ENCODE measurements at places on chromosomes 3 and 15.

DNA sequence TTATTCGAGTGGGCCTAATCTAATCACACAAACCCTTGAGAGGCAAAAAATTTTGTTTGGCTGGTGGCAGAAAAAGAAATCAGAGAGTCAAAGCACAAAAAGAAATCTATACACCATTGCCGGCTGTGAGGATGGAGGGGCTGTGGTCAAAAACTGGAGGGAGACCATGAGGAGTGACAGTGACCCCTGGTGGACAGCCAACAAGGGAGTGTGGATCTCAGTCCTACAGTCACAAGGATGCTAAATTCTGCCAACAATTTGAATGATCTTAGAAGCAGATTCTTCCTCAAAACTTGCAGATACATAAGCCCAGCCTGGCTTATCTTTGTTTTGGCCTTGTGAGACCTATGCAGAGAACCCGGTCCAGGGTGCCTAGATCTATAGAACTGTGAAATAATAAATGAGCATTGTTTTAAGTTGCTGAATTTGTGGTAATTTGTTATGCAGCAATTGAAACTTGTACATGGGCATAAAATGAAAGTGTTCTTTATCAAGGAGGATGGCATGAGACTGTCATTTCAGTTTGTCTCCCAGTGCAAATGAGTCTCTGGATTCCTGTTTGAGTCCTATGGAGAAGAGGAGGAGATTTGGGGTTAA, 103.0 kb upstream of the ARHGEF26 start:
- peak; percentile 72 for DNase-seq

DNA sequence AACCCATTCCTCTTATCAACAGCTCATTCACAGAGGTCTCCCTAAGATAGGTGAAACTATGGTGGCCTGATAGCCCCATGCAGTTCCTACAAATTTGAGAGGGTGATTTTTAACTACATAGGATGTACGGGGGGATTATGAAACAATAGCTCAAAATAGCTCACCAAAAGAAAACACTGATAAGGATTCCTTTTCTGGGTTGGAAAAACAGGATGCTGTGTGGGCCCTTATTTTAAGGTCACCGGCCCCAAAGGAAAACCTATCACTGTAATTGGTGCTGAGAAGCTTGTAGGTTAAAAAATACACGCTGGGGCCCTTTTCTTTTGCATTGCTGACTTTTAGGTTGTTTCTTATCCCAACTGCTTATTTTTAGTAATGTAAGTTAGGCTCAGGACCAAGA, 627.4 kb downstream of the MAGI1 start:
- no peak for DNase-seq

- DNase-seq, result peak; percentile 61
Measured at GRCh38 chr3:183428447-183429211, at the start of gene MCF2L2. MCF2L2 (minus strand) TSS chr3:183428619; CDS start chr3:183427977, 642 bp downstream.

GRCh38 chr15:72797338-72797689, 13.8 kb upstream of the ADPGK start:
- no peak for DNase-seq

GRCh38 chr3:160196511-160197104, 28.6 kb upstream of the C3orf80 start:
- no peak for DNase-seq

DNA sequence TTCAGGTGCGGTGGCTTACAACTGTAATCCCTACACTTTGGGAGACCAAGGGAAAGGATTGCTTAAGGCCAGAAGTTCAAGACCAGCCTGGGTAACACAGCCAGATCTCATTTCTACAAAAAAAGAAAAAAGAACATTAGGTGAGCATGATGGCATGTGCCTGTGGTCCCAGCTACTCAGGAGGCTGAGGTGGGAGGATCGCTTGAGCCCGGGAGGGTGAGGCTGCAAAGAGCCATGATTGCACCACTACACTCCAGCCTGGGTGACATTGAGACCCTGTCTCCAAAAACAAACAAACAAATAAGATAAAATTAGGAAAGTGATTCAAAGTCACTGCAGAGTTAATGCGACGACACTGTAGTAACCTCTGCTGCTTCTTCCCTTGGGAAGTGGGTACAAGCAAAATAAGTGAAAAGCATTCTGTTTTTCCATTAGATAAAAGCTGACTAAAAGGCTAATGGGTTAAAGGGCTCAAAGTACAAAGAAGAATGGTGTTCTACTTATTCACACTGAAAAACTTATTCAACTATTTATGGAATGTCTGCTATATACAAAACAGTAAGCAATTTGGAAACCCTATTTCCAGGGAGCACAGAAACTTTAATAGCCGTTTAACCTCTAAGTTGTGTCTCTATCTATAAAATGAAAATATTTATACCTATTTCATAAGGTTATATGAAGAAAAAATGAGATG, 8.0 kb upstream of the RPS27L start:
- no peak for DNase-seq

DNA sequence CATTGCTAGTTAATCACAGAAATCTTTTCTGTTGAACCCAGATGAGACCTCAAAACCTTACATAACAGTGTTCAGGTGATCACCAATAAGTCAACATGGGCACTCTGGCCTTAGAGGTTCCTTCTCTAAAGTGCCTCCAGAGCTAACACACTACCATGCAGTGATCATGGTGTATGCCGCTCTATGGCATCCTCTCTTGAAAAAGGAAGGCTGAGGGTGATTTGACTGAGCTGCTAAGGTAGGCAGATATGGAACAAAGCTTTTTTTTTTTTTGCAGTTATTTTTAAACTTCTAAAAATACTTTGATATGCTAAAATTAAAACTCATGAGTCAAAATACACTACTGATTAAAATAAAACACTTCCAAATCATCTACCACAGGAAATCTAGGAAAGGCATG, 46.0 kb downstream of the IGF2BP2 start:
- DNase-seq, result no peak

DNA sequence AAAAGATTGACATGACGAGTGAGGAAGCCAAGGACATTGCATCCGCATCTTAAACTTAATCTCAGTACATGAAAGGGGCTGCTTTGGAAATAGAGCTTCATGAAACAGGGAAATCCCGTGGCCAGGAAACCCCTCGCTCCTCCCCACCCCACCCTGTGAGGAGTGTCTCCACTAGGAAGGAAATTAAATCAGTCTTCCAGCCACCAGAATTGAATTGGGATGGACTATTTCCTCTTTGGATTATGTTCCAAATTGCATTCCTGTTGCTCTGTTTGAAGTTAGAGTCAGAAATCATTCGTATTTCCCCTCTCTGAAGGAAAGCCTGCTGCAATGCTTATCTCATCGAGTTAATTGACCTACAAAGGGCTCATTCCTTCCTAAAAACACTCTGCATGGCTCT, 35.8 kb downstream of the CLDN11 start:
- DNase-seq, result no peak

GRCh38 chr15:80643431-80643951, 51.6 kb upstream of the ABHD17C start:
- peak; percentile 96 for DNase-seq

Data from Kasumi-1 (cell line).